ENCODE measurements at places on chromosomes 12 and 14.

GRCh38 chr12:127450826-127451225, 816.1 kb upstream of the TMEM132C start:
- DNase-seq: no peak

DNA sequence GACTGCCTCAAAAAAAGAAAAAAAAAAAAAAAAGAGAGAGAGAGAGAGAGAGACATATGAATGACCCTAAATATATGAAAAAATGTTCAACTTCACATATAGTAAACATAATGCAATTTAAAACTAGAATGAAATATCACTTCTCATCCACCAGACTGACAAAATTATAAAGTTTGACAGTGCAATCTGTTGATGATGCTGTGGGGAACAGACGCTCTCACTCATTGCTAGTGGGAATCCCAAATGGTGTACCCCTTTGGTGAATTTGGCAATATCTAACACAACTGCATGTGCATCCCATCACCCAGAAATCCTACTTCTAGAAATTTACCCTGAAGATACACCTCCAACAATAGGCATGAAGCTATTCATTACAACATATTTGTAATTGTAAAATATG, 2.3 kb upstream of the GSG1 start:
- DNase-seq: no peak

- no peak for DNase-seq
Measured at GRCh38 chr12:44889926-44890325, 13.8 kb upstream of the NELL2 start.

DNA sequence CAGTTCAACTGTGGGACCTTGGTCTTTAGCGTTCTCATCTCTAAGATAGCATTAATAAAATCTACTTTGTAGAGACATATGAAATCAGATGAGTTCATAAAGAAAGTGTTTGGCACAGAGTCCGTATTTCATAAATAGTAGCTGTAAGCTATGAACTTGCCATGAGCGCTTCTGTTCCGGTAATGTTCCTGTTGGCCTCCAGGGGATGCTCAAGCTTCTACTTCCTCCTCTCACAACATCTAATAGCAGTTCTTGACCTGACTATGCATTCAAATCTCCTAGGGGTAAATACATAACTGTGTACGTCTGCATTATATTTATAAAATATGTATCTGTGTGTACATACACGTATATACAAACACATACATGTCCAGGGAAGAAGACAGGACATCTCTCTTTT, 288.2 kb upstream of the TMPO start:
- DNase-seq: peak; percentile 9

GRCh38 chr14:30580616-30581282, 21.8 kb downstream of the G2E3 start:
- DNase-seq: peak; percentile 22

DNA sequence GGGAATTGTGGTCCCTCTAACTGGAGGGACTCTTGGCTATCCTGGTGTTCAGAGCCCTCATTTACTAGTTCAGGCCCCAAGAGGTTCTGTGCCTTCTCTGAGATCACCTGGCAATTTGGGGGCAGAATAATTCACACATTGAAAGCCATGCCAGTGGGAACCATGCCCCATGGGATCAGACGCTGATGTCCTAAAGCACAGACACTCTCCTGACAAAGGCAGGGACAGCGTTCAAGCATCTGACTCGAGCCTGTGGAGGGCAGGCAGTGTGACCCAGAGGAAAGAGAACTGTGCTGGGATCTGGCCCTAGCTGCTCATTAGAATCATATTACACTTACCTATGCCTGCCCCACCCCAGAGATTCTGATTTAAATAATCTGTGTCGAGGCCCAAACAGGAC, 2.4 kb upstream of the ASB2 start:
- no peak for DNase-seq

GRCh38 chr12:39102474-39103209, 197.3 kb upstream of the CPNE8 start:
- DNase-seq: no peak

GRCh38 chr14:81401420-81402122, 1.4 kb upstream of the STON2 start:
- DNase-seq: peak; percentile 86

DNA sequence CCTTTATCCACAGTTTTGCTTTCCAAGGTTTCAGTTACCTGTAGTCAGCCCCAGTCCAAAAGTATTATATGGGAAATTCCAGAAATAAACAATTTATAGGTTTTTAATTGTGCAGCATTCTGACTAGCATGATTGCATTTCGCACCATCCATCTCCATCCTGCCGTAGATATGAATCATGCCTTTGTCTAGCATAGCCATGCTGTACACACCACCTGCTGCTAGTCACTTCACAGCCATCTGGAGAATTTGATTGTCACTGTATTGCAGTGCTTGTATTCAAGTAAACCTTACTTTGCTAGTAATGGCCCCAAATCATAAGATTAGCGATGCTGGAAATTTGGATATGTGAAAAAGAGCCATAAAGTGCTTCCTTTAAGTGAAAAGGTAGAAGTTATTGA, 36.0 kb downstream of the MUCL1 start:
- no peak for DNase-seq

DNA sequence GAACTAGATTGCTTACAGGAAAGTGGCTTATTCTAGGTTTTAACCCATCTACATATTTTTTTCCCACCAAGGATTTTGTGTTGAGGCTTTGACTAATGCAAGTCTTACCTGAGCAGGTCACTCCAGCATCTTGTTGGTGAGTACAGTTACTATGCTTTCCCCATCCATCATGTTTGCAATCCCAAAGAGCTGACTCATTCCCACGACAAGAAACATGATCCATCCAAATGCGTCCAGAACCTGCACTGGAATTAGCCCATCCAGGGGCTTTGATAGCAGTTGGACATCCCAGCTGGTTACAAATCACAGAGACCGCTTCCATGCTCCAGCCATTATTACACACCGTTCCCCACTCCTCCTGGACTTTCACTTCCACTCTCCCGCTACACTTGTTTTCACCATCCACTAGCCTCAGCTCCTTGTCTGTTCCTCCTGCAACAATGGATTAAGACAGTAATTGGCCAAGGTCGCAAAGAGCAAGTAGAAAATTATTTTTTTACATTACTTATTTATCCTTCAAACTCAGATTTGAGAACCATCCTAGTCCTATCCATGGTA, 2.5 kb downstream of the CD163 start:
- DNase-seq: peak; percentile 44

GRCh38 chr14:36757734-36758601, 96.3 kb downstream of the PAX9 start:
- DNase-seq: no peak

- DNase-seq: no peak
Measured at GRCh38 chr12:108514468-108514972, 557 bp upstream of the FICD start.

DNA sequence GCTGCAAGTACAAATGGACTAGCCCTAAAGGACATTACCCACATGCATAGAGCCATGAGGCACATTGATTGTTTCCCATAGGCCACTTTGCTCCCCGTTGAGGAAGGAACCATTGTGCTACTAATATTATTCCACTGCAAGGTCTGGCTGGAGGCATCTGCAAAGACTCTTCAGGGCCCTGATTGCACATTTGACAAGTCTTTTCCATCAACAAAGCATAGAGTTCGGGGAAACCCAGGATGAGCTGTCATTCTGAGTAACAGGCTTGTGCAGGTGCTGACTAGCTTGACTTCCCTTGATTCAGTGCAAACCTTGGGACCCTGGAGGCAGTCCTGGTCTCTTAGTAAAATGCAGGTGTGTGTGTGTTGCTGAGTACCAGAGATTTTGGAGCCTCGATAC, 73.8 kb downstream of the SUSD6 start:
- no peak for DNase-seq

DNA sequence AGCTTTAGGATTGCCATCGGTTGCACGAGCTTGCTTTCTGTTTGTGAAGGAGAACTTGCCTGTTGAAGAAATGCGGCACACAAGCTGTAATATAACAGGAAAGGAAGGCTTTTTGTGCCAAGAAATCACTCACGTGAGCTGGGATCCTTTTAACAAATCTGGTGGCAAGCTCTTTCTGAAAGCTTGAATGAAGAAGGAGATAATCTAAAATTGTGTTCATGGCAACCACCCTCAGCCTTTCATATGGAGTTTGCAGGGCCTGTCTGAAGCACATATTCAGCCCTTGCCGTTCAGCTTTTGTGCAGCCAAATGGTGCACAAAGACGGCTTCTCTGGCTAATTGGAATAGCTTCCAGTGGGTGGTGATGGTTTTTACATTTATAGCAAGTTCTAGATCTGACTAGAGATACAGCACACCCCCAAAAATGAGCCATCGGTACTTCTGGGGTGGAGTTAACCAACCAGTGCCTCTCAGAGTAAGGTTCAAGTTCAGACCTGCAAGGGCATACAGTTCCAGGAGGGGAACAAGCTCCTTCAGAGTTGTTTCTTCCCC, 107.4 kb downstream of the AEBP2 start:
- peak; percentile 24 for DNase-seq

GRCh38 chr12:132154941-132155770, 10.9 kb downstream of the NOC4L start:
- DNase-seq: no peak

DNA sequence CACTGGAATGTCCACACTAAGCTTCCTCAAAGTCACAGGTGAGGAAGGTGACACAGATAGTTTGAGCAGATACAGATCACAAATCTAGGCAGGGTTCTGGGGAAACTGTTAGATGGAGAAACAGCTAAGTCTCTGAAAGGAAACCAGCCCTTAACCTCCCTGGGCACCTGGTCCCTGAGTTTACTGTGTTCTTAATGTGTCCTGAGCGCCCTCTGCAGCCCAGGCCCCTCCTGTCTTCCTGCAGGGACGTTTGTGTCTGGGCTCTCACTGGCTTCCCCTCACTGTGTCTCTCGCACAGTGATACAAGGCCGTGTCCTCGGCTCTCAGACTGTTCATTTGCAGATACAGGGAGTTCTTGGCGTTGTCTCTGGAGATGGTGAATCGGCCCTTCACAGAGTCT, 684.3 kb downstream of the TMEM121 start:
- DNase-seq: no peak

- no peak for DNase-seq
Measured at GRCh38 chr14:95727056-95727700, 13.3 kb upstream of the TCL1A start.

GRCh38 chr12:90181216-90181615, 472.6 kb upstream of the ATP2B1 start:
- DNase-seq: no peak

- DNase-seq: no peak
Measured at GRCh38 chr12:67504026-67504425, 144.5 kb upstream of the DYRK2 start.

Data from fibroblast of skin of back (primary cell).